ENCODE measurements at places on chromosomes 6 and 20. TPM values are rescaled to one million over a fixed set of nuclear protein-coding genes. Genes with fewer than 3 reads are reported as not detected.

DNA sequence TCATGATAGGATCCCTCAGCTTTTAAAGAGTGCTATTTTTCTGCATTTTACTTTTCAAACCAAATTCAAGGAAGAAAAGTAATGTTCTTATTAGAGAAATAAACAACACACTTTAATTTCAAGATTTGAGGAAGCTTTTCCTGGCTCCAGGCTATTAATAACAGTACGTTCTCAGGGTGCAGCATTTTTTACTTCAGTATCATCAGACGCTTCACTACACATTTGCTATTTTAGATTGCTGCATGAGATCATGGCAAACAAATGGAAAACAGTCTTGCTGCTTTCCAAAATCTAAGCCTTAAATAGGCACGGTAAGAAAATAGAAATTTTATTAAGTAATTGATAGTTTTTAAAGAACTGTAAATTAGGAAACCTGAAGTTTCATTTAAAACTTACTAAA lies 253.6 kb upstream of the EXOC2 start:
- DNase-seq: no peak

ENPP3 gene
- total RNA-seq: 0.05 TPM

C20orf141 gene
- total RNA-seq: not detected

SLC26A8 gene
- total RNA-seq: not detected

- no peak for DNase-seq
Observed at GRCh38 chr6:150184850-150185731, 42.2 kb downstream of the PPP1R14C start.

DNA sequence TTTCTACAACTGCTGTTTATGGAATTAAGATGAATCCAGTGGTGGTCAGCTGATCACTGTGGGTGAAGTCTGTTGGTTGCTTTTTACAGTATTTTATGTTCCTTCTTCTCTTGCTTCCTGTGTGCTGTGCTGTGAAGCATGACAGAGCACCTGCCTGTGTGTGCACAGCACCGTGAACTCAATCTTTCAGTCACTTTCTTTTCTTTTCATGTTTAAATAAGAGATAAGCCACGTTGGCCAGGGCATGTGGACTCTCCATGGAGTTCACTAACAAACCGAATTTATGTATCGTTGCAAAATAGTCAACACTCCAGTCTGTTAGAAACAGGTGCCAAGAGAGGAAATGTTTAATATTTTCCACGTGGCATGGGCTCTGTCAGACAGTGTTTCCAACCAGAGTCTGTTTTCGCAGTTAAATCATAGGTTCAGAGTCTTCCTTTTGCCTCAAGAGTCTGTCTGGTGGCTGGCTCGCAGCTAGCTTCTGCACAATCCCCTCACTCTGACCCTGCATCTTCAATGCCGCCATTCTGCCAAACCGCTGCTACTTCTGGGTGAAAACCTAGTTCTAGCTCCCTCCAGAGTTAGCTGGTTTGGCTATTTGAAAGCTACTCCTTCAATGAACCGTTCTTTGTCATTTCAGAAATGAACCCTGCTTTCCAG lies 73.2 kb downstream of the QRSL1 start:
- DNase-seq: no peak

GRCh38 chr20:25306991-25307903 lies 59.4 kb downstream of the PYGB start:
- no peak for DNase-seq

DNA sequence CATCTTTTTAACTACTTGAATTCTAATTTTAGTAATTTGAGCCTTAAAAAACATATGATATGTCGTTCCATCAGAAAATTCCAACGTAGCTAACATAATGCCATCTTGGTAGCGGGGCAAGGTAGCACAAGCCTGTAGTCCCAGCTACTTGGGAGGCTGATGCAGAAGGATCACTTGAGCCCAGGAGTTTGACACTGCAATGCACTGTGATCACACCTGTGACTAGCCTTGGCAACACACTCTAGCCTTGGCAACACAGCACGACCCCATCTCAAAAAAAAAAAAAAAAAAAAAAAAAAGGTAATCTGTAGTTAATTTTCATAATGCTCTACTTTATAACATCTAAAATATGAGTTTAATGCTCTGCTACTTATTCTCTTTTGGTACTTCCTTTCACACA lies 6.7 kb downstream of the BCLAF1 start:
- DNase-seq: no peak

GRCh38 chr20:57281900-57282299 lies 15.5 kb upstream of the BMP7 start:
- no peak for DNase-seq

DNA sequence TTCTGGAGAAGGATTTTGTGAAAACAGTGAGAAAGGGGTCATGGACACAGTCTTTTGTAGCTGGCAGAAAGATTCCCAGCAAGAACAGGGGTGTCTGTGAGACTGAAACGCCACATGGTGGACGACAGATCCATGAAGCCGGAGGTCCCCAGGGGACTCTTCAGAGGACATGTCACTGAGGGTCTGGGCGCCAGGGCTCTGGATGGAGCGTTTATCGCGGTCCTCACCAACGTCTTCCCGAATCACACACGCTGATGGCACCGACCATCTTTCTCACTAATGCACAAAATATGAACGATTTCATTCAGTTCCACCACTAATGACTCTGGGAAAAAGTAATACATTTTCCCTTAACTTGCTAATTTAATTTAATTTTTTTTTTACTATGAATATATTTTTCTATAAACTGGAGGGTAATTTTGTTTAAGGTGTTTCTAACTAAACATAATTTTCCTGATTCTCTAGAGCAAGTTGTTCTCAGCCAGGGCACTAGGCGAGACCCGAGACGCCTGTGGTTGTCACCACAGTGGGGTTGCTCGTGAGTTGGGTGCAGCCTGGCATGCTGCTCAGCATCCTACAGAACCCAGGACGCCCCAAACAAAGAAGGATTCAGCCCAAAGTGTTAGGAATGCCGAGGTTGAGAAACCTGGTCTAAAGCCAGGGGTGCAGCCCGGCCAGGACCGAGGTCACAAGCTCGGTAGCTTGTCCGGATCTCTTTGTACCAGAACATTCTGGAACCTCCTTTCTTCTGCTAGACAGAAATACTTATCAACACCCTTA lies 306.2 kb downstream of the TAF4 start:
- no peak for DNase-seq

- DNase-seq: peak; percentile 35
Observed at GRCh38 chr6:33860706-33861474, 57.1 kb upstream of the MLN start.

FOXA2 gene
- total RNA-seq: 3.2 TPM

SLC17A2 gene
- total RNA-seq: not detected

DNA sequence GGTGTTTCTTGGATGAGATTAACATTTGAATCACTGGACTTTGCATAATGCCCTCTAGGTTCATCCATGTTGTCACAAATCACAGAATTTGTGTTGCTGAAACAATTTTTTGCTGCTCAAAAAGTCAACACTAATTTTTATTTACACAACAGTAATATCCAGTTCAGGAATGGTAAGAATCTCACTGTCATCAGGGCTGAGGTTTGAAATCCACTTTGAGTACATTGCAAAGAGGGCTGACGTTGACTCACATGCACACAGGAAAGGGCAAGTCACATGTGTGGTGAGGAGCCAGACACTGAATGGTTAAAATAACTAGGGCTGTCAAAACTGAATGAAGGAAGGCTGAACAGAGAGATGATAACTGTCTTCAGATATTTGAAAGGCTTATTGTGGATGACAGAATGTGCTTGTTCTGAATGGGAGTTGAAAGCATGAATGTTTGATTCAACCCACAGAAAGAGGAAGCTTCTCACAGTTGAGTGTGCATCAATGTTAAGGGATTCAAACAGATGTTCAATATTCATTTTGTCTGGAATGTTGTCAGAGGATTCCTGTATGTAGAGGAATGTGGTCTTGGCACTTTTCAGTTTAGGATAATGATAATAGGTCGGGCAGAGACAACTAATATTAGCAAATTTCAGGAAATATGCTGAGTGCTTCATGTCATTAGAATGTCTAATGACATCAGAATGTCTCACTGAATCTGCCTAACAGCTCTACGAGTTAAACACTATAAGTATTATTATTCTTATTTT lies 3.6 kb upstream of the ADGRG6 start:
- DNase-seq: no peak

- DNase-seq: no peak
Observed at GRCh38 chr6:56668158-56668557, 25.5 kb upstream of the DST start.
